ENCODE measurements at places on chromosomes 7 and 10.

GRCh38 chr7:132257253-132257652 is 319.0 kb downstream of the PLXNA4 start:
- no peak for DNase-seq

GRCh38 chr7:55013851-55014250 is 5.0 kb upstream of the EGFR start:
- no peak for DNase-seq

DNA sequence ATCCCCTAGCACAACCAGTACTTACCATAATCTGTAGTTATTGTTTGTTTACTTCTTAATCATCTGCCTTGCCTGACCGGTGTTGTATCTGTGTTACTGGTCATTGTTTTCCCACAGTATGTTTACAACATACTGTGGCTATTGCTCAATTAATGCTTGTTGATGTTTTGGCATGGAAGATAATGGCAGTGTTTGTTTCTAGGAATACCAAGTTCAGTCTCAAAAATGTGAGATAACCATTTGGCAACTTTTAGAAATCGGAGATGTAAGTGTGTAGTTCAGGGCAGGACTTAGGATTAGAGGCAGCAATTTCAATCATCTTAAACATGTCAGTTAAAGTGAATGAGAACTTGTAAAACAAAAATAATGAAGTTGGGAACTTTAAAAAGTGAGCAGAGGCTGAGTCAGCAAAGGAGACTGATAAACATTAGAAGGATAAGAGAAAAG is 8.2 kb downstream of the MINDY3 start:
- DNase-seq, result no peak

- no peak for DNase-seq
Observed at GRCh38 chr7:128167042-128167701, 73.9 kb upstream of the LEP start.

- no peak for DNase-seq
Observed at GRCh38 chr7:44375926-44376342, 50.5 kb upstream of the CAMK2B start.

GRCh38 chr10:12194752-12195271 is 879 bp downstream of the NUDT5 start:
- peak; percentile 52 for DNase-seq

DNA sequence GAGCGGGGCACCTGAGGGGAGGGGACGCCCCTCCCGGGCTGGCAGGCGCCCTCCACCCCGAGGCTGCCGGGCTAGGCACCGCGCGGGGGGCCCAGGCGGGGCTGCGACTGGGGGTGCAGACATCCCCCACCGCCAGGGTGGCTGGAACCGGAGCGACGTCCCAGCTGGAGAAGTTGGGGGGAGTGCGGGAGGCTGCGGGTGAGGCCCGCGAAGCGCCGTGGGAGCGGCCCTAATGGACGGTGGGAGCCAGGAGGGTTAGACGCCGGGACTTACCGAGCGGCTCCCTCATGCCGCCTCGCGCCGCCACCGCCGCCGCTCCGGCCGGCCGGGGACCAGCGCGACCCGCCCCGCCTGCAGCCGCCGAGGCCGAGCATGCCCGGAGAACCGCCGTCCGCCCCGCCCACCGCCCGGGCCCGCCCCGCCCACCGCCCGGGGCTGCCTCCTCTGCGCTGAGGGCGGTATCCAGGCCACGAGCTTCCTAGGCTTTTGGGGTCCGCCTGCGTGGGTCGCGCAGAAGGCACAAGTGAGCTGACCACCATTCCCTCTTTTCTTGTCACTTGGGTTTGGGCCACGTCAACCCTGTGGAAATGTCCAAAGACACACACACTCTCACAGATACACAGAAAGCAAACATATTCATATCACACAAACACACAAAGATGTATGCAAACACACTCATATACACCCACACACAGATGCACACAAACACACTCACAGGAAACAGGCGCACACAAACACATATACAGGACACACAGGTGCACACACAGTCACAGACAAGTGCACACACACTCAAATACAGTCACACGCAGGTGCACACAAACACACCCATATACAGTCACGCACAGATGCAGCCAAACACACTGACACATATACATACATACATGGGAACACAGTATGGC is at the start of gene JCAD:
Gene JCAD (minus strand): TSS at position 378 of the 899 bp plus-strand sequence. CDS start 11,774 bp downstream, outside the sequence.
- DNase-seq, result peak; percentile 10

All from RPMI8226 (cell line).